ENCODE measurements at places on chromosomes 16 and 17.
A peak's percentile ranks its signal among the peaks of the same experiment; 100 is the strongest.

- DNase-seq, result no peak
Observed at GRCh38 chr17:19461116-19461515, 50.1 kb downstream of the RNF112 start.

- DNase-seq, result no peak
Observed at GRCh38 chr17:58321571-58322525, 6.7 kb downstream of the TSPOAP1 start.

DNA sequence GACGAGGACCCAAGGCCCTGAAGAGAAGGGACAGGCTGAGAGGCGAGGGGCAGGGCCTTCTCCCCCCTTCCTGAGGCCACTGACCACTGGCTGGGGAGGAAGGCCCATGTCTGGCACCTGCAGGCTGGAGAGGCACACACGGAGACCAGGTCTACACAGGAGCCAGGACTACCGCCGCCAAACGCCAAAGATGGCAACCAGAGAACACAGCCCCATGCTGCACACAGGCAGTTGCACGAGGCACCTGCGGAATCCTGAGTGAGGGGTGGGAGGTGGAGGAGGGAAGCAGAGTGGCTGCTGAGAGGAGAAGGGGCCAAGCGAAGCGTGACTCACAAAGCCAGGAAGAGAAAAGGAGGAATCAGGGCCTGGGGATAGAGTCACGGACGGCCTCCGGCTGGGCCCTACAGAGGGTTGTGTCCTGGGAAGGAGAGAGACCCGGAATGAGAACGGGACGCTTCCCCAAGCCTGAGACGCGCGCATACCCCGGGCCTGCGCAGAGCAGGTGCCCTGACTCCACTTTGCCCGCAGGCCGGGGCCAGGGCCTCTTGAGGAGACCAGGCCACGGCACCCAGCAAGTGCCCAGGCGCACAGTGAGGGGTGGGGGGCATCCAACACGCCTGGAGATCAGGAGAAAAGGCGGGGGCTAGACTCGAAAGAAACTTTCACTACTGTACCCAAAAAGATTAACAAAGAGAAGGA, 28.7 kb upstream of the C16orf95 start:
- no peak for DNase-seq

DNA sequence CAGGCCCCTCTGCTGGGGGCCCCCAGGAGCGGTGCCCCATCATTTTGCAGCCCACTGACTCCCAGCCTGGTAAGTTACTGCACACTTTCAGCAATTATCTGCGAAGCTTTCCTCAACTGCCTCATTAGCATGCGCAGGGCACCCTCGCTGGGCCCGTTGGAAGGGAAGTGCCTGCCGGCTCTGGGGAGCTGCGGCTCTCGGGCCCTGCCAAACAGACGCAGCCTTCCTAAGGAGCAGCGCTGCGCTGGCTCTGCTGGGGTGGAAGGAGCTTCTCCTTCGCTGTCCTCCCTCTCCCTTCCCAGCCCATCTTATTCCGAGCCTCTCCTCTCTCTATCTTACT, 71.0 kb downstream of the RBBP6 start:
- DNase-seq, result no peak

DNA sequence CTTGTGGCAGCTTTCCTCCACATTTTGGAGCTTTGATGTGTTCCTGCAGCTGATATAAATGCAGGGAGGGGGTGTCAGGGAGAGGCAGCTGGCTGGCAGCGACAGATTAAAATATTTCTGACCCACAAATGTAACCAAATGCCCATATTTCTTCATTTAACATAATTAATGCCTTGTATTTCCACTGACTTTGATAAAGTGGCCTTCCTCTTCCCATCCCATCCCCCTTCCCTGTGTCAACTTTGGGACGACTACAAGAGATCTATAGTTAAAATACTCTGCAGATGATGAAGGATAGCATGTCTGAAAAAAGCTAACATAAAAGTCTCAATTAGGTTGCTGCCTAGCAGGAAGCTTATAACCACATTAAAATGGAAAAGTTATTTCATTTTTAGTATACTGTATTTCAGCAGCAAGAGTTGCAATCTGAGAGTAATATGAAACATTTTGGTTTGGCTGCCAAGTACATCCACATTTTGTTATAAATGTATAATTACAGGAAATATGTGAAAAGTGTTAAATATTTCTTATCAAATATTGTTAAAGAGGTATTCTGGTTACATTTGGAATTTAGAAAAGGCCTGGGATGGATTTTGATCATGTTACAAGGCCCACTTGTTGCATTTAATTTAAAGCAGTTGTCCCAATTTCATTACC, 238.7 kb upstream of the TBX2 start:
- no peak for DNase-seq

GRCh38 chr17:61724777-61725176, 133.8 kb upstream of the NACA2 start:
- DNase-seq, result no peak

DNA sequence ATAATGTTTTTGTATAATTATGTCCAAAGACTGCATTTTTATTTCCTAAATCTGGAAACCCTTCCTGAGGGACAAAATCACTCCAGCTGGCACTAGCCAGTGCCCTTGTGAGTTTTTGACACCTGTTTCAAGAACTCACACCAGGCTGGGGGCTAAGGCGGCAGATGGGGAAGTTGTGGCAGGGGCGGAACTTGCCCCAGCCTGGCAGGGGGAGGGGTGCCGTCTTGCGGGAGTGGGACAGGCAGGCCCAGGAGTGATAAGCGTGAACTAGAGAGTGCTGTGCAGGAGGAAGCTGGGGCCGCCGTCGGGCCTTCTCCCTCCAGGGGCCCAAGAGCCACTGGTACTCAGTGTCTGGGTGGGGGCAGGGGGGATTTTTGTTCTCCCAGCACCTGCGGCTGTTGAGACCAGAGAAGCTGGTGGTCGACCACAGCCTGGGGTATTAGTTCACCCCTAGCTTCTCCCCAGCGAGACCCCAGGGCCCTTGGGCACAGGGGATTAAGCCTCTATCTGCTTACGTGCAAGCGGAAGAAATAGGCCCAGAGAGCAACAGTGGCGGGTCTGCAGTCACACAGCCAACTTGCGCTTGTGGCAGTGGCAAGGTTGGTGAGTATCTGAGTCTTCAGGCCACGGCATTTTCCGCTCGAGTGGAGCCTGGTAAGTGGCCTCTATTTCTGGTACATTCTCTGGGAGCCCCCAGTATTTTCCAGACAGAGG, 40.2 kb upstream of the PLCG2 start:
- DNase-seq, result no peak

- no peak for DNase-seq
Observed at GRCh38 chr17:80129006-80129565, 17.8 kb downstream of the EIF4A3 start.

DNA sequence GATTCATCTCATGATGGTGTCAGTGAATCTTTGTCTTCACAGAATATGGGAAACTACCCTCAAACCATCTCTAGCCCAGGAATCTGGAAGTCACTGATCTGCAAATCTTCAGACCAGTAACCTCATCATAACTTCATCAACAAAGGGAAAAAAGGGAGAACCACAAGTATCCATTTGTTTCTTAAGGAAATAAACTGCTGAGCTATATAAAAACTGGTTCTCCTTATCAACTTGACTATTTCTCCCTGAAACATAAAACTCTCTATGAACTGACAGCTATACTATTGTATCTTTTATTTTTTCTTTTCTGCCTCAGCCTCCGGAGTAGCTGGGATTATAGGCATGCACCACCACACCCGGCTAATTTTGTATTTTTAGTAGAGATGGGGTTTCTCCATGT, 39.3 kb downstream of the TRIM37 start:
- DNase-seq, result no peak

GRCh38 chr16:20798364-20798763, 7.9 kb downstream of the ERI2 start:
- DNase-seq, result no peak

DNA sequence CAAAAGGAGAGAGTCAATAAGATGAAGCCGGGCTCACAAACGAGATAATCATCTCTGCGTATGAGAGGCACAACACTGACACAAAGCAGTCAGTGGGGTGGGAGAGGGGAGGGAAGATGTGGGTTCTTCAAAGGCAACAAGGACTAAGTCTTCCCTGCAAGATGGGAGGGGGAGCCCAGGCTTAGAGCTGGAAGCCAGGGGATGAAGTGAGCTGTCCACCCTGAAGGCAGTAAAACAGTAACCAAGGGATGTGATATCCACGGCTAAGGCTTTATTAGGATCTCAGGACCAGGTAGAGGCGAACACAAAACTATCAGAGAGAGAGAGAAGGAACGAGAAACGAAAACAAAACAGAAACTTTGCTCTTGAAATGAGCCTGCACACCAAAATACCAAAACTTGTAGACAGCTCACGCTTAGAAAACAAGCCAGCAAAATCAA, 115.9 kb downstream of the DYNLRB2 start:
- peak; percentile 74 for DNase-seq

DNA sequence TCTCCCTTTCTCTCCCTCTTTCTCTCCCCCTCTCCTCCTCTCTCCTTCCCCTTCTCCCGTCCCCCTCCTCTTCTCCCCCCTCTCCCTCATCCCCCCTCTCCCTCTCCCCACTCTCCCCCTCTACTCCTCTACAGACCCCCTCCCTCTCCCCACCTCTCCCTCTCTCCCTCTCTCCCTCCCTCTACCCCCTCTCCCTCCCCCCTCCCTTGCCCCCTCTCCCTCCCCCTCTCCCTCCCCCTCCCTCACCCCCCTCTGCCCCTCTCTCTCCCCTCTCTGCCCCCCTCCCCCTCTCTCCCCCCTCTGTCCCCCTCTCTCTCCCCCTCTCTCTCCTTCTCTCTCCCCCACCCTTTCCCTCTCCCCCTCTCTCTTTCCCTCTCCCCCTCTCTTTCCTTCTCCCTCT, 352.9 kb downstream of the UTP18 start:
- DNase-seq, result no peak

DNA sequence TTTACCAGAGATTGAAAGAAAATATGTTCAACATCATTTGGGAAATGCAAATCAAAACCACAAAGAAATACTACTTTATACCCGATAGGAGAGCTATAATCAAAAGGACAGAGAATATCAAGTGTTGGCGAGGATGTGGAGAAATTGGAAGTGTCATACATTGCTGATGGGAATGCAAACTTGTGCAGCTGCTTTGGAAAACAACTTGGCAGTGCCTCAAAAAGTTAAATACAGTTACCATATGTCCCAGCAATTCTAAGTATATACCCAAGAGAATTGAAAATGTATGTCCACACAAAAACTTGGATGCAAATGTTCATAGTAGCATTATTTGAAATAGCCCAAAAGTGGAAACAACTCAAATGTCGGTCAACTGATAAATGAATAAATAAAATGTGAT, 17.0 kb upstream of the TANC2 start:
- no peak for DNase-seq

GRCh38 chr17:37440424-37440823, 33.7 kb downstream of the TADA2A start:
- no peak for DNase-seq

DNA sequence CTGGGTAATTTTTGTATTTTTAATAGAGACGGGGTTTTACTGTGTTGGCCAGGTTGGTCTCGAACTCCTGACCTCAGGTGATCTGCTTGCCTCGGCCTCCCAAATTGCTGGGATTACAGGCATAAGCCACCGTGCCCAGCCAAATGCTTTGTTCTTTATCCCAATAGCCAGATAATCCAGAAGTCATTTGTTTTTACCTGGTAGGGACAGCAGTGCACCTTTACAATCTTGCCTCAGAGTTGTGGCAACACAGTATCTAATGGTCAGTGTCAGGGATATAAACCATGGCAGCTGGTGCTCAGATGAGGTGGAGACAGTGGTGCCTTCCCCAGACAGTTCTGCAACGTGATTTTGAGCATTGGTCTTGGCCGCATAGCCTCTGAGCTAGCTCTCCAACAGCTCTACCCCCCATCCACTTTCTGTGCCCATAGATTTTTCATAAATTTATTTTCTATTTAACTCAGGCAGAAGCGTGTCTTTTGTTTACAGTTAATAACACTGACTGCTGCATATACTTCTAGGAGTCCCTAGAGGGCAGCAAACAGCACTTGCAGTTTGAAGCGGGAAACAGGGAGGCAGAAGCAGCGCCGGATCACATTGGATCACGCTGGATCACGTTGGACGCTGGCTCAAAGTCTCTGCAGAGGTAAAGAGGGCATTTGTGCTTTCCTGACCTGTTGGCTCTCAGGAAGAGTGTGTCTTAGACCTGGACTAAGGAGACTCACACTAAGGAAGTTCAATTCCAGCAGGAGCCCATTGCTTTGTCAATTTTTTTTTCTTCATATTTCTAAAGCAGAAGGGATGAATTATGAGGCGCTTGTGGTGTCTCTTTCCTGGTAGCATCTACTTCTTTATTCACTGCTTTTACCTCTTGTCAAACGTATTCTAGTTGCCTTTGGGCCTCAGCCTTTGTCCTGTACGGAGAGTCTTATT, 5.1 kb upstream of the GGT6 start:
- peak; percentile 75 for DNase-seq

- DNase-seq, result no peak
Observed at GRCh38 chr17:83179811-83180210, 100.4 kb downstream of the METRNL start.

GRCh38 chr17:32697728-32698625, 178.9 kb downstream of the MYO1D start:
- DNase-seq, result no peak

DNA sequence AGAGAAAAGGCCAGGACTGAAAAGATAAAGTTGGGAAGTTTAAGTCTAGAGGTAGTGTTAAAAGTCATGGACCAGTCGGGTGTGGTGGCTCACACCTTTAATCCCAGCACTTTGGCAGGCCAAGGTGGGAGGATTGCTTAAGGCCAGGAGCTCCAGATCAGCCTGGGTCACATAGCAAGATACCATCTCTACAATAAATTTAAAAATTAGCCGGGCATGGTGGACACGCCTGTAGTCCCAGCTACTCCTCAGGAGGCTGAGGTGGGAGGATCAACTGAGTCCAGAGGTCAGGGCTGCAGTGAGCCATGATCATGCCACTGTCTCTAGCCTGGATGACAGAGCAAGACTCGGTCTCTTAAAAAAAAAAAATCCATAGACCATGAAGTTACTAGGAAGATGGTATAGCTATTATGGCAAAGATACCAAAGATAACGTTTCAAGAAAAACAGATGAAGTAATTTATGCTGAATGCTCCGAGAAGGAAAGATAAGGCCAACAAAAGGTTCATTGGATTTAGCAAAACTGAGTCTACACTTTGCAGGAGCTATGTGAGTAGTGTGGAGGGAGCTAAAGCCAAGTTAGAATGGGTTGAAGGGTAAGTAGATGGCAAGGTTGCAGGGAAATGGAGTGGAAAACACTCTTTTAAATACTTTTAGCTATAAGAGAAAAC, 11.7 kb downstream of the TRIM37 start:
- DNase-seq, result no peak

GRCh38 chr17:63652106-63652505, 29.9 kb downstream of the MAP3K3 start:
- no peak for DNase-seq

DNA sequence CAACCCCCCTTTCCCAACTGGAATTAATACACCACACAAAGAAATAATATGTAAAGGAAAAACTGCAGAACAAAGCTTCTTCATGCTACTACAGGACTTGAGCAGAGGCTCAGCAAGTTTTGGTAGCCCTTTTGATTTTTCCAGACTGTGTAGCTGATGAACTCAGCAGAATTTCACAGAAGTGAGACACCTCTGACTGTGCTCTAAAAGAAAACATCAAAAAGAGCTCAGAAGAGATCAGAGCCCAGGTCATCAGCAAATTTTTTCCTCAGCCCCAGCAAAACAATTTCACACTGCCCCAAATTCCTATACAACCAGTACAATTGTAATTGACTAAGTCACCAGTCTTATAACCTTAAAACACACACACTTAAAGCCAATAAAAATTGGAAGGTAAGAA, 38.0 kb downstream of the TTC19 start:
- no peak for DNase-seq
